ENCODE measurements at places on chromosomes 13 and 19. TPM values are rescaled to one million over a fixed set of nuclear protein-coding genes. Genes with fewer than 3 reads are reported as not detected.
A peak's percentile ranks its signal among the peaks of the same experiment; 100 is the strongest.

DNA sequence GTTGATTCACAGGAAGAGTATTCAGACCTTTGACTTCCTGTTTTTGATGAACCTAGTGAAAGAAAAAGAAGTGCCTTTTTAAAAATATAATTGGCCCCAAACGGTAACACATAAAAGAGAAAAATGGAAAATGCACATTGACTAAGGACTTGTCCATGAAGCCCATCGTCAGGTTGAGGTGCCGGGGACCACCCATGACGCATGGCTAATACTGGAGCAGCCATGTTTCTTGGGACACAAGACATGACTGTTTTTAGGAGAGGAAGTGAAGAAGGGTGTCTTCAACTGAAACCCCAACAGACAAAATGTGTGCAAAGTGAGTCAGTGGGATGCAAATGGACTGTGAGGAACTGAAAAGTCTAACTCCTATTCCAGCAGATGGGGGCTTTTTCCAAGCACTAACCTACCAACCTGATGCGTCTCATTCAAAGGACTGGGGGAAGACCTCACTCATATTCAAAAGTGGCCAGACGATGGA is 459.4 kb downstream of the FOXO1 start:
- no peak for DNase-seq

- DNase-seq = peak; percentile 14
Observed at GRCh38 chr13:90933097-90933826, 414.2 kb upstream of the MIR17HG start.

- no peak for DNase-seq
Observed at GRCh38 chr13:104321756-104322155, 1255.5 kb upstream of the SLC10A2 start.

CGB8 gene
- total RNA-seq = 4.7 TPM

DNA sequence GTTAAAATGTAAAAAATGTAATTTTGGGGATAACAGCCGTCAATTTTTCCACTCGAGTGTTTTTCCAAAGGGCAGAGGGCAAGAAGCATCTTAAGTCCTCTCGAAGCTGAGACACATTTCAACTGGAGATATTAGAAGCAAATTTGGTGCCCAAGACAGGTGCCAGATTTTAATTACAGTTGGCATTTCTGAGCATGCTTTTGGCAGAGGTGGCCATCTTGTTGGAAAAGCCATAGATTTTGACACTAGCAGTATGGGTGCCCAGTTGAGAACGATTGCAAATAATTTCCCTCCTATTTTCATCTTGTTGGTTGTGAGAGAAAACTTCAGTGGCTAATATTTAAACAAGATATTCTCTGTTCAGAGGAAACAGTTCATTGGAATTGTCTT is 146.3 kb downstream of the TM9SF2 start:
- DNase-seq = no peak

DNA sequence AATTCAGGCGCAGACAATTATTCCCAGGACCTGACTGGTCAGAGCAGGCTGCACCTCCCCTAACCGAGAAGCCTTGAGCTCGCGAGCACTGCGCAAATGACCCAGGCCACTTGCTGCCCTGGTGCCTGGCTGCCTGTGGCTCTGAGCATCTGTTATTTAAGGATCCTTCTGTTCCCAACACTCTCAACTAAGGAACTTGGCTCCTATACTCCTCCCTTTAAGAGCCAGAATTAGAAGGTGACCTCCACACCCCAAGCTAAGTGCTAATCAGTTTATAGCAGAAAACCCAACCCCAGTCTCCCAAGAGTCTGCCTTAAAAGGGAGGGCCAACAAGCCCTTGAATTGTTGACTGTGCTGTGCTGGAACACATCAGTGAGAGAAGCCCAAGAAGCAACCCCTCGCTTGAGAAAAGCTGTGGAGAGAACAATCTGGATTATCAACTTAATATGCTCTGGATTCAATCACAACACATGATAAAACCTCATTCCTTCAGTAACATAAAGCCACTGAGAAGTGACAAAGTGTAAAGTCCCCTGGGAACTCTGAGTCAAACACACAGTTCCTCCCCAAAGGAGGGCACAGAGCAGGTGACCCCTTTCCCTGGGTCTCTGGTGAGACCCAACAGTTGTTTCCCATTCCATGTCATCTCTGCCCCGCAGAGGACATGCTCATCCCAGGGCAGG is 14.6 kb downstream of the AKAP8L start:
- no peak for DNase-seq
